ENCODE measurements at places on chromosomes 4 and X.

GRCh38 chr4:54838301-54838700 lies 180.5 kb downstream of the KIT start:
- DNase-seq = no peak

DNA sequence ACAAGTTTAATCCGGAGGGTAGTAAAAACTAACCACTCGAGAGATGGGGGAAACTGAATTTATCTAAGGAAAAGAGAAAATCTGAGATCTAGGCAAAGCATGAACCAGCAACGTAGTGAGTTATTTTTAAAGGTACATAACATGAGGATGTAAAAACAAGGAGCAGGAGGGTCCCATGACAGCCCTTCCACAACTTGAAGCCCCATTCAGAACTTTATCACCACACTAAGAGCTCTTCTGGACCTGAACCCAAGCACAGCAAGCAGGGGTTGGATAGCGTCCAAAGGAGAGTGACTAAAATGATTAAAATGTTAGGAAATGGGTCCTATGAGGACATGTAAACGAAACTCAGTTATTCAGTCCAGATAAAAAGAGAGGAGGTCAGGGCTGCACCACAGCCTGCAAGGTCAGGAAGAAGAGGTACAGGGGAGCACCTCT lies 16.2 kb downstream of the SH3RF1 start:
- no peak for DNase-seq

DNA sequence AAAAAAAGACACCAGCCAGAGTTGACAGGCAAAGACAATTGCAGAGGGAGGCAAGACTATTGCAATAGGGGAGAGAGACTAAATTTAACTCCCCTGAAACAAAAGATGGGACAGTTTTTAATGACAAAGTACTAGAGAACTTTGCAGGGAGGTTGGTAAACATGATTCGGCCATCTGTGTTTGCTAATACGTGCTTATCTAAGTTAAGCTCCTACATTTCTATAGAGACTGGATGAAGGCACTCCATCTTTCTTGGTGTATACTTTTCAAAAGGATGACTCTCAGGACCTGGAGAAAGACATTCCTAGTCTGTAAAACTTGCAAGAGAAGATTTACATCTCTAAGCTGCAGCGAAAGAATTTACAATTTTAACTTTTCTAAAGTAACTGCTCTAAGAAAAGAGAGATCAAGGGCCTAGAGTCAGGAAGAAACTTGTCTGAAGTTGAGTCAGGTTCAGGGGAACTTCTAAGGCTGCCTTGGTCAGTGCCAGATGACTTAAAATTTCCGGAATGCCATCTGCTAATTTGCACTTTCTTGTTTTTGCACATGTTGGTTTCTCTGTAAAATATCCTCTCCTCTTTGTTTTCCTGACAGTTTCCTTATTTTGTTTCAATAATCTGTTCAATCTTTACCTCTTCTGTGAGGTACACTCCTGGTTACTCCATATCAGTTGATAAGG lies 10.6 kb downstream of the ADAM29 start:
- no peak for DNase-seq

DNA sequence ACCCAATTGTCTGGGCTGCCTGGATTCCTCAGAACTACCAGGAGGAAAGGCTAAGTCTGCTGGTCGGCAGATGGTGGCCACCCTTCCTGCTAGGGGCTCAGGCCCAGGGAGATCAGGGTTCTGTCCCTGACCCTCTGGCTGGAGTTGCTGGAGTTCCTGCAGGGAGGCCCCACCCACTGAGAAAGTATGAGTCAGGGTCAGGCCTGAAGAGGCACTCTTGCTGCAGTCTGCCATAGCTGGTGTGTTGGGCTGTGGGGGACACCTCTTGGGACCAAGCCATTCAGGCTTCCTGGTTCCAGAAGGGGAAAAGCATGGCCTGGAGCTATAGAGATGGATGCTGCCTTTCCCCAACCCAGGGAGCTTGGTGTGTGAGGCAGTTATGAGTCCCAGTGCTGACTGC lies 40.4 kb upstream of the PCDH18 start:
- DNase-seq = no peak

GRCh38 chrX:12701628-12702027 lies 89.6 kb upstream of the PRPS2 start:
- no peak for DNase-seq

- no peak for DNase-seq
Observed at GRCh38 chr4:75385106-75385505, 129.1 kb downstream of the RCHY1 start.

- DNase-seq = no peak
Observed at GRCh38 chr4:71237641-71238040, 101.2 kb upstream of the SLC4A4 start.

DNA sequence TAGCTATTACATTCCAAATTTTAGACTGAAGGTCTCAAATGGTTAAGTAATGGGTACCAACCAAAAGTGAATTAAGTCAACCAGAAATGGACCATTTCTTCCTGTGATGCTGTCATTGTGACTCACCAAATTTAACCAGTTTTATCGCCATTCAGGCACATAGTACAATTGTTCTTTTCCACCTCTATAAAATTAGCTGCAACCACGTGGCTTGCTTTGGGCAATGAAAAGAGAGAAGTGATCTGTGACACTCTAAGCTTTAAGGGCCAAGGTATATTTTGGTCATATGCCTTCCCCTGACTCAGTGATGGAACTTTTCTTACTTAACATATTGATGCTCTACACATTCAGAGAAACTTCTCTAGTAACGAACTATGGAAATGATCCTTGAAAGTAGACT lies 20.3 kb upstream of the PHF8 start:
- DNase-seq = no peak

- no peak for DNase-seq
Observed at GRCh38 chr4:53653484-53654053, 62.3 kb upstream of the LNX1 start.

DNA sequence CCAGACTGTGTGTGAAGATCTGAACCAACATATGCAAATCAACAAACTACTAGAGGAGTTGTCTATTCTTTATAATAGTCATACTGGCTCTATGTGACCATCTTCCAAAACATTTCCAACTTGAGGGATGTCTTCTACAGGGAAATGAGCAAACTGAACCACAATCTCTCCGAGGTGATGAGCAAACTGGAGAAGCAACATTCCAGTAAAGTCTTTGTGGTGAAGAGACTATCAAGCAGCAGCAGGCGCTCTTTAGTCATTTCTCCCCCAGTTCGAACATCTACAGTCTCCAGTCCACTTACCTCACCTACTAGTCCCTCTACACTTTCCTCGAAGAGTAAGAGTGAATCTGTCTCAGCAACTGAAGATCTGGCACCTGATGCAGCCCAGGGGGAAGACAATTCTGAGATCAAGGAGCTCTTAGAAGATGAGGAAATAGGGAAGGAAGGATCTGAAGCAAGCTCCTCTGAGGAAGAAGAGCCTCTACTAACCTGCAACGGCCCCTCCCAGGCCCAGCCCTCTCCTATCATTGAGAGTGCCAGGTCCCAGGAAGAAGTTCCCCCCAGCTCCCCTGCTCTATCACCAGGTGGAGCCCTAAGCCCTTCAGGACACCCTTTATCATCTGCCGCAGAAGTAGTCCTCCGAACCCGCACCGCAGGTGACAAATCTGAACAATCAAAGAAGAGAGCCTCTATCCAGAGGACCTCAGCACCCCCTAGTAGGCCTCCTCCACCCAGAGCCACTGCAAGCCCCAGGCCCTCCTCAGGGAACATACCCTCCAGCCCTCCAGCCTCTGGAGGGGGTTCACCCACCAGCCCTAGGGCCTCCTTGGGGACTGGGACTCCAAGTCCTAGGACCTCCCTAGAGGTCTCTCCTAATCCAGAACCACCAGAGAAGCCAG lies 98.1 kb downstream of the HNRNPD start:
- DNase-seq = no peak

GRCh38 chrX:53018627-53019026 lies 30.0 kb upstream of the GPR173 start:
- DNase-seq = no peak

GRCh38 chrX:4754878-4755604 lies 1041.6 kb upstream of the PRKX start:
- no peak for DNase-seq

- DNase-seq = no peak
Observed at GRCh38 chrX:46140272-46140671, 404.9 kb downstream of the ZNF674 start.

- DNase-seq = no peak
Observed at GRCh38 chr4:63505714-63506460, 903.4 kb downstream of the TECRL start.

DNA sequence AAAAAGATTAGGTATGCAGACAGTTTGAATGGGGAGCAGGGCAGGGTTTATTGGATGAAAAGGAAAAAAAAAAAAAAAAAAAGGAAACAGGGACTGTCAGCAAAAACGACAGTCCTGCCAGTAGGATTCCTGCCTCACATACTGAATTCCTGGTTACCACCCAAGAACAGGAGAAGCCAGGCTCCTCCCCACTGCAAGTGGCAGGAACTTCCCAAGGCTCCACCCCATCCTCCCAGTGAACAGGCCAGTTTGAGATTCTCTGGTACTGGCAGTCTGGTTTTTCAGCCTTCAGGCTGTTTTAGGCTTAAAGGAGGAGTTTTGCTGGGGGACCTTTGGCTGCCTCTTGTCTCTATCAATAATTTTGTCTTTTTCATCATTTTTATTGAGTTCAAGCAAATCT lies 360.0 kb upstream of the CXorf51A start:
- no peak for DNase-seq

- DNase-seq = no peak
Observed at GRCh38 chrX:48179691-48180090, 16.9 kb downstream of the SSX5 start.

DNA sequence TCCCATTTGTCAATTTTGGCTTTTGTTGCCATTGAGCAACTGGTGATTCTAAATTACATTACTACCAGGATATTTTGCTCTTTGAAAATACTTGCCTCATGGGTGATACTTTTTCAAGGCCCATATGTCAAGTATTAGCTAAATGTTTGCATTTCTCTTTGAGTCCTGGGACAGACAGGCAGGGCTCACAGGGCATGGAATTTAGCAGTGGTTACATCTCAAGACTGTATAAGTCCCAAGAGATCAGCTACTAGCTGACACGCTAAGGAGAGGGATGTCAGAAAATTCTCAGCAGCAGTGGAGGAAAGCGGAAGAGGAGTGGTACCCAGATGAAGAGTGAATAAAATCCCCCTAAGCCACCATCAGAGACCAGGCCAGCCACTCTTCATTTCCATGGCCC lies 224.9 kb downstream of the FRMPD4 start:
- no peak for DNase-seq
